Epithelial cell of proximal tubule (primary cell): ENCODE measurements at places on chromosomes 11 and 22. TPM values are rescaled to one million over a fixed set of nuclear protein-coding genes. Genes with fewer than 3 reads are reported as not detected.

The CAVIN3 gene
- 321 and 498 TPM in 2 replicates for total RNA-seq

The TMEM45B gene
- total RNA-seq: 1.4 and 2.7 TPM in 2 replicates

The DSCAML1 gene
- 0.29 and 4.0 TPM in 2 replicates for total RNA-seq

The IGHMBP2 gene
- 10.3 and 12.1 TPM in 2 replicates for total RNA-seq

The SAA2 gene
- 15.2 and 63.5 TPM in 2 replicates for total RNA-seq

The SPTY2D1 gene
- total RNA-seq: 8.6 and 11.9 TPM in 2 replicates
